ENCODE measurements at places on chromosomes 2 and 18.

- no peak for DNase-seq
Observed at GRCh38 chr2:44840503-44840850, 101.0 kb upstream of the SIX3 start.

DNA sequence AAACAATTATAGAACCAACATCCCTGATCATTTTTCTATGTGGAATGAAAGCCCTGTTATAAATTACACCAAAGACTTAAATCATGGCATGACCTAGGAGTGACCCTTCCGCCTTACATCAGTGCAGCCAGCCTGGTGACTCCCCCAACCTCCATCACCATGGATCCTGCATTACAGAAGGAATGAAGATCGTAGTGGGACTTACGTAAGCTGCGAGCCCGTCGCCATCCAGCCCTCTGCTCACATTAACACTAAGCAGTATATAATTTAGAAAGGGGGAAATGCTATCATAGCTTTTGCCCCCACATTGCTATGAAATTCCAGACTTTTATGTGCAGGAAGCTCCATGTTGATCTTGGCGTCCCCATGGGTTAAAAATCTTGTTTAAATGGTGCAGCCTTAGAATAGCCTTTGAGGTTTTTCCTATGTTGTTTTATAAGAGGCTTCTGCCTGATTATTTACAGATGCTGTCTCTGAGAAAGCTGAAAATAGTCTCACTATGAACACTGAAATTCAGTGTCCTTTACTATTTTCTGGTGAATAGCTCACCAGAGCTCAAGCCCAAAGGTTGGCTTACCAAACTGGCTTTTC, 76.3 kb downstream of the COLEC12 start:
- DNase-seq = no peak

- DNase-seq = no peak
Observed at GRCh38 chr2:128668946-128669345, 350.3 kb upstream of the HS6ST1 start.

DNA sequence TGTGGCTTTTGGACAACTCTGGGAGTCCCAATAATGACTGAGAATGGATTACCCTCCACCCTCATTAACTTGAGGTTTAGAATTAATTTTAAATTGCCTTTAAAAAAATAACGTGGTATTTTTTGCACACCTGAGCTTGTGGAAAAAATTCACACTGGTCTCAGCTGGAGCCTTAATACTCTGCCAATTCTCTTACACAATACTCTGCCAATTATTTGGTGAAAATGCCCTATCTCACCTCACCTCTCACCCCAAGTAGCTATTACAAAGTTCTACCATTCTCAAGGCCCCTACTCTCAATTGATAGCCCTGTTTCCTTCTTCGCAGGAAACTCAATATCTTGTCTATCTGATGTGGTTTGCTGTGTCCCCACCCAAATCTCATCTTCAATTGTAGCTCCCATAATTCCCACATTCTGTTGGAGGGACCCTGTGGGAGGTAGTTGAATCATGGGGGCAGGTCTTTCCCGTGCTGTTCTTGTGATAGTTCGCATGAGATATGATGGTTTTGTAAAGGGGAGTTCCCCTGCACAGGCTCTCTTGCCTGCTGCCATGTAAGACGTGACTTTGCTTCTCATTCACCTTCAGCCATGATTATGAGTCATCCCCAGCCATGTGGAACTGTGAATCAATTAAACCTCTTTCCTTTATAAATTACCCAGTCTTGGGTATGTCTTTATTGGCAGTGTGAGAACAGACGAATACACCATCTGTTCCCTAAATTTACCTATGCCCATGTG, 27.4 kb upstream of the C2orf69 start:
- no peak for DNase-seq

GRCh38 chr2:207869784-207870778, 100.4 kb upstream of the FZD5 start:
- no peak for DNase-seq

DNA sequence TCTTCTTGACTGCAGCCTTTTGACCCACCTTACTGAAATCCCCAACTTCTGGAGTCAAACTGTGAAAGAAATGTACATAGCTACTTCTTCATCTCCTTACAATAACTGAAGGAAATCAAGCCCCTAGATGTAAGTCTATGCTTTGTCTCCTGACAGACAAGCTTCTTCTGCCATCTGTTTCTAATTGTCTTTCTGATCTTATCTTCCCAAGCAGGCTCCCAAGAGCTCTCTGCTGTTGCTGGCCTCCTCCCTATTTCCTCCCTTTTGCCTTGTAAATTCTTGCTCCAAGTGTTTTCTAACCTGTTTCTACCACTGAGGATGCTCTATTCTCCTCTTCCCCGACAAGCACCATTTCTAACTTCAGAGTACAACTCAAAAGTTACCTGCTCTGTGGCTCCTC, 77.4 kb upstream of the OSR1 start:
- DNase-seq = no peak

GRCh38 chr2:72118951-72119350, 28.7 kb downstream of the CYP26B1 start:
- no peak for DNase-seq

- DNase-seq = no peak
Observed at GRCh38 chr2:1687254-1687653, 57.1 kb downstream of the PXDN start.

GRCh38 chr2:53188851-53189510, 578.6 kb upstream of the CHAC2 start:
- no peak for DNase-seq

DNA sequence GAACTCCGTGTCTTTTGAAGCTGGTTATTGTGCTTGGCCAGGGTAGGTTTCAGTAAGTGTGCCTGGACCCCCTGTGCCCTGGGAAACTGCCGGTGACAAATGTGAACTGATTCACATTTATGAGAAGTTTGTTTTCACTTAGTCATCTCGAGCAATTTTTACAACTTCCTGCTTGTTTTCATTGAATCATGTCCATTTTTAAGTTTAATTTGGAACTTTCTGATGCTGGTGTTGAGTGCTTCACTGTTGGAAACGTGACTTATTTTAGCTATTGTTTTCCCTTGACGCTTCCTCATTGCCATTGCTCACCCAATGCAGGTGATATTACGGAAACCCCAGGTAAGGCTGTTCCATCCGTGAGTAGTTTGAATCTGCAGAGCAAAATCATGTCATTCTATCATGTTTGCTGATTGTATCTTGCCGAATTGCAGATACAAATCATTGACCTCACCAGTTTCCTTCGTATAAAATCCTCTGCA, 97.2 kb downstream of the RTN4 start:
- DNase-seq = no peak

DNA sequence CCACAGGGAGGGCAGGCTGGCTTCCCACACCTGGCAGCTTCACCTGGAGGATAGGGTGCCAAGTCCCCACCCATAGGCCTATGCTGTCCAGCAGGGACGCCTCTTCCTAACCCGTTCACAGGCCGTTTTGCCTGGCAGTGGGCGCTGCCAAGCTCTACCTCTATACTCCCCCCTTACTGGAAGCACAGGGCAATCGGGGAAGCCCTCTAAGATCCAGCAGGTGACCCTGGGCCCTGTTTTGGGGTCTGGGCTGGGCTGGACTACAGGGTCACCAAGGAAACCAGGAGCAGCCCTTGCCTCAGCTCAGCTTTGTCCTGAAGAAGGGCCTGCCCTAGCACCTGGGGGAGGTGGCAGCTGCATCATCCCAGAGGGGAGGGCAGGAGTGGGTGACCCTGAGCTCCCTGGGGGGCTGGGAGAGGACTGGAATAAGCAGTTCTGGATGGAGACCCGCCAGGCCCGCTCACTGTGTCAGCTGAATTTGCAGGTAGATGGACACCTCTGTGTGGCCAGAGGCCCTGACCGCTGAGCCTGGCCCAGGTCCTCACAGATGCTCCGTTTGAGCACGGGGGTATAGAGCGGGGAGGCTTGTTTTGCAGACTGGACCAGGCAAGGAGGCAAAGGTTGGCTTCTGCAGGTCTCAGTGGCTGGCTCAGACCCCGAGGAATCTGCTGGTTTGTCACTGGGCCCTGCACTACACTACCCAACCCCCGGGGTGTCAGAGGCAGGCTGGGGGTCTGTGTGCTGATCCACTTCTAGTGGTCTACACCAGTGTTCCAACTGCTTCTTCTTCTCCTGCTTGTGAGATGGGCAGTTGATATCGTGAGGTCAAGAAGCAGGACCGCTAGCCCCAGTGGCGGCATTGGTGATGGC, 163.1 kb downstream of the ASB1 start:
- DNase-seq = no peak

GRCh38 chr18:74292541-74292858, 737 bp upstream of the CYB5A start:
- DNase-seq = no peak

DNA sequence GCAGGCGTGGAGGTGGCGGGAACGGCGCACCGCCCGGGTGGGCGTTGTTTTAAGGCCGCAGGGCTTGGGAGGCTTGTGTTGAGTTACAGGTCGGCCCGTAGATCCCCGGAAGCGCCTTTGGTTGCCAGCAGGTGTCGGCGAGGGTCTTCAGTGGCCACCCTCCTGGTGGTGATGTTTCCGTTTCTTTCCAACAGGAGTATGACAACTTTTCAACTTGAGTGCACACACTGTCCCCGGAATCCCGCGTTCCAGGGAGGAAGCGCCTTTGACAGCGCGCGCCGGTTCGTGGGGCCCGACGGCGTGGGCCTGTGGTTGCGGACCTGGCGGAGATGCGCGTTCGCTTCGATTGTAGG, 1.0 kb upstream of the HDAC4 start:
- peak; percentile 39 for DNase-seq

DNA sequence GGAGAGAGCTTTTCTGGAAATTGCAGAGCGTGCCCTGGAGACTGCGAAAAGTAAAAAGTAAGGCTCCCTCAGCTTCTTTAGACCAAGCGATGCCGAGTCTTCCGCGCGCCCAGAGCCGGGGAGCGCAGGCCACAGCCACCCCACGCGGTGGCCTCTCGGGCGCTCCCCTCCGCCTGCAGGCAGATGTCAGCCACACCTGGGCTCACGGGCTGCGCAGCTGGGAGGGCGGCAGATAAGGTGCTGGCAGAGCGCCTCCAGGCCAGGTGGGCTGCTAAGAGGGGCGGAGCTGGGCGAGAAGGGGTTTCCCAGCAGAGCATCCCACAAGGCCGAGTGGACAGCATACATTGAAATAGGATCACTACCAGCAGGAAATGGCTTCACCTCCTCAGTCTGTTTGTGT, 81.7 kb downstream of the ARHGEF4 start:
- DNase-seq = no peak

DNA sequence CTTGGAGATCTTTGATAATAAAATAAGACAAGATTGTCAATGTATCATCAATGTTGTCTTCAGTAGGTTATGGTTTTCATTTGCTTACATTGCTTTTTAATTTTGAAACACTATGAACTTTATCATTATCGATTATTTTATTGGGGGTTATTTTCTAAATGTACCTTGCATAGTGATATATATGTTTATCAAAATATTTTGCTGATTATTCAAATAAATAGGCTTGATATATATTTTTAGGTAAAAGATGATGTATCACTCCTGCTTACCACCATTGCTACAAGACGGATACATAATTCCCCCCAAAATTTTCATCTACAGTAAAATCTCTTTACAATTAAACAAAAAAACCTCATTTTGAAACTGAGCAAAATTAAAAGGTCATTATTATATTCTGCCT, 293.8 kb downstream of the SUCLG1 start:
- DNase-seq = no peak

Measured in stimulated activated CD4-positive, alpha-beta T cell treated with anti-CD3 and anti-CD28 coated beads, TNF-alpha, amount 100 ng/mL, for 48 hours (primary cell).